ENCODE measurements at places on chromosomes 7 and 10.

DNA sequence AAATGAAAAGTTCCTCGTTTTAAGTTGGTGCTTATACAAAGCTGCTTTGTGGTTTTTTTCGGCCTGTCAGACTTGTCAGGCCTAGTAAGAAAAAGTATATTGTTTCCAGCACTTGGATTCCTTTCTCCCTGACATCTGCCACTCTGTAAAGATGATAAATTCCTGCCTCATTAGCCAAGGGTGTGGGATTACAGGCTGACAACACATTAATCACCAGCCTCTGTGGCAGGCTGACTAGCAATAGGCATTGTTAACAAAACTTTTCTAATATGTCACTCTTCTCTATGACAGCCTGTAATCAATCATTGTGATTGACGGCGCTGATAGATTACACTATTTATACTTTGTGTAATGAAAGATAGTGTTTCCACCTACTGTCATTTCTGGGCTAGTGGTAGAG is 682.5 kb downstream of the LRMDA start:
- DNase-seq = peak; percentile 11

DNA sequence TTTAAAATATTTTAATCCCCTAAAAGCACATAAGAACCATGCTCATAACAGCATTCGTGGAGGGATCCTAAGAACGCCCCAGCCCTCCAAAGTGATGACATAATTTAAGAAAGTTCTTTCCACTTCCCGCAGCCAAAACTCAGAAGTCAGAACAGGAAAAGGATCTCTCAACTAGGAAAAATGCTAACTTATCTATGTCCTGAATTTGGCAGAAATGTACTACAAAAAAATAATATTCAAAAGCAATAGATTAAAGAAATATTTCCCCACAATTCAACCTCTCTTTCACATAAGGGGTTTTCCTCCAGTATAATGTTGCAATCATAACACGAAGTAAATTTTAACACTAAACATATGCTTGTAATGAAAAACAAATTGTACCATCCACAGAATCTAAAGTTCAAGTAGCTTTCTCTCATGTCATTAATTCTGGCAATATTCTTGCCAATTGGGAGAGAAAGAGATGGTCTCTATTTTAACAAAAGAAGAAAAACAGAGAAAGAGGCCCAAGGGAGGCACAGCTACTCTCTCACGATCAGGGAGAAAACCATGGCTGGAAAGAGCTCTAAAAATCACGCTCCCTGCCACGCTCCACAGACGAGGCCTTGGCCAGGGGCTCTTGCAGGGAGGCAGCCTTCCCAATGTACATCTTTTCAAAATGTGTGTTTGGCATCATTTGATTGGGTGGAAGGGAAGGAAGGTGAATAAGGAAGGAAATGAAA is 22.9 kb downstream of the ASB13 start:
- peak; percentile 90 for DNase-seq

DNA sequence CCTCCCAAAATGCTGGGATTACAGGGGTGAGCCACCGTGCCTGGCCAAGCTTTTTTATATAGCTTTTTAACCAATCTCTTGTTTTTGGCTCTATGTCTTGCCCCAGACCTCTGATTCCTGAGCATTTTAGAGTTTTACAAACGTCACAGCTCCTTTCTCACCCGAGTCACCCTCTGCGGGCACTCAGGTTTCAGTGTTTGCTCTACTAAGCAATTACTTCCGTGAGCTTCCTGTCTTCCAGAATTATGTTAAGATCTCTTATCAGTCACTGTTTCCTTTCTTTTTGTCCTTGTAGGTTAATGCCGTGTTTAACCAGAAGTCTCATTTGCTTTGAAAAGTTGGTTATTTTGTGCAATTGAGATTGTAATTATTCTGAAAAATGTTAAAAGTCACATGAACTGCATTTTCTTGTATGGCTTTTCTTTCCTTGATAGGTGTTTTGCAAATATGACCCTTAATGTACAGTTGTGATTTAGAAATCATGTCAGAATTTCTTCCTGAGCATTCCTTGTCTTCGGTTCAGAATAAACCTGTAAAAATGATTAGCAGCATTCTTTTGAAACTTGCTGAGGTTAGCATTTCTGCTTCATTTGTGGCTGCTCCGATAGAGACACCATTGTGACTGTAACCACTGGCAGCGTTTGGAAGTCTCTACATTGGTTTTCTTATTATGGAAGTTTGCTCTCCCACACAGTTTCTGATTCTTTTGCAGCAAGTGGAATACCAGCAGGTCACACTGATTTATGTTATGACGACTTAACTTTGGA is 4.5 kb upstream of the HKDC1 start:
- DNase-seq = no peak

GRCh38 chr10:58651040-58651439 is 138.4 kb downstream of the BICC1 start:
- DNase-seq = peak; percentile 79

GRCh38 chr7:79837915-79838314 is 296.7 kb upstream of the GNAI1 start:
- no peak for DNase-seq

DNA sequence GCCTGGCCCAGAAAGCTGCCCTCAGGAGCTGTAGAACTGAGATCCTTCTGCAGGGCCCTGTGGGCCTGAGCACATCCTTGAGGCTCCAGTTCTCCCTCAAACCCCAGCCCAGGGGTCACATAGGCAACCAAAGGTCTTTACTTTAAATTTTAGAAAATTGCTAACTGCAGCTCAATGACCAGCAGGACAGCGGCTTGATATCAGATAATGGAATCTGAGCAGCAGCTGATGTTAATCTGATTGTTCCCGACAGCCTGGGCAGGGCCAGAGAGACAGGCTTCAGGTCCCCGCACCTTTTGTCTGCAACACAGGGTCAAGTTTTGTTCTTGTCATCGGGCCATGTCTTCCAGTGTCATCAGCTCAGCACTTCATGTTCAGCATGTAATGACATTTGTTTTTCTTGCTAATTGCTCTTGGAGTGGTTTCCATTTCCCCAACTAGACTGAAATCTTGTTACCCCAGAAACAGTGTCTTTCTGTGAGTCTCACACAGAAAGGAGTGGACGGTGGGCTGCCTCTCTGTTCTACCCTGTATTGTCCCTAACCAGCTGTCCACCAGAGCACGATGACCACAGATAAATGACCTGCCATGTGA is 91.0 kb downstream of the PAXIP1 start:
- DNase-seq = no peak

GRCh38 chr10:34492081-34492480 is 323.0 kb downstream of the PARD3 start:
- no peak for DNase-seq

- peak; percentile 61 for DNase-seq
Measured at GRCh38 chr7:117012696-117013095, 59.4 kb downstream of the ST7 start.

DNA sequence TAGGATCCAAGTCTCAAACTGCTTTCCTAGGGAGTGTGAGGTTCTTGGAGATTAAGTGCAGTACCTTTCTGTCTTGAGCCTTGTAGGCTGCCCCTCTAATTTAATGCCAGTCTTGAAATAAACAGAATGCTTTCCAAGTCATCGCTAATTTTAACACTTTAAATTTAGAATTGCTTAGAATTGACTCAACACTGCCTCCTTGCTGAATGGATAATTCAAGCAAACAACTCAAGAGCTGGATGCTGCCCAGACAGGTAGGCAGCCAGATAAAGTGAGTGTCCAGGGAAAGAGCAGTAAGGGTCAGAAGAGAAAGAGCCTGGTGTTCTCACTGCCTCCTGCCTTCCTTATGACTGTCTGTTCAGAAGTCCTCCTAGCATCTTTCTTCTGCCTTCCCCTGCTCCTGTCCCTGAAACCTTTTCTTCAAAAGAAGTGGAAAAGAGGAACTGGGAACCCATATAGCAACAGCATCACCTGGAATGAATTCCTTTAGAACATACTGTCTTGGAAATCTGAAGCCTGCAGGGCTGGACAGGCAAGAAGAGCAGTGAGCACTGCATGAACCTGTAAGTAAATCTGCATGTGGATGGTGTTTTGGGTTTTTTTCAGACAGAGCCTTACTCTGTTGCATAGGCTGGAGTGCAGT is 3.1 kb upstream of the GOT1 start:
- no peak for DNase-seq

DNA sequence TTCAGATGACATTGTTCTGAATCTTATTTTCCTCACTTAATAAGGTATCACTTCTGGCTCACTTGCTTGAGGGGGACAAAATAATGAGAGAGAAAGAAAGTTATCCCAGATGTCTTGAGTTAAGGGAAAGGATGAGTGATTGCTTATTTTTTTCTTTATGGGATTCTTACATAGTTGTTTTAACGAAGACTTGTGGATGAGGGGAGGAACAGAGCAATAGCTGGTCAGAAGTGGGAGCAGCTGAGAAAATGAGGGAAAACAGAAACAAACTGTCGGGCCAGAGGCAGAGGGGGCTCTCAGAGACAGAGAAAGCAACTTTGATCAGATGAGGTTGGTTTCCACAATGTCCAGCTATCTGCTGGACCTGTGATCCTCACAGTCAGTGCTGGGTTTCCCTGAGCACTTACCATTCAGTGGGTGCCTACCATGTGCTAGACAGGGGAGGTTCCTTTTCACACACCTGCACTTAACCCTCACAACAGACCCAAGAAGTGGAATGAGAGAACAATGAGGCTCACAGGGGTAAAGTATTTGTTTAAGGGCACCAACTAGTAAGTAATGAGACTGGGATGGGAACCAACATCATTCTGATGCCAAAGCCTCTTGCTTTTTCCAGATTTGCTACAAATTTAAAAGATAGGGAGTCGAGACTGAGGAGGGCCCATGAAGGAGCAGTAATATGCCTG is 64.2 kb downstream of the BICC1 start:
- peak; percentile 17 for DNase-seq

DNA sequence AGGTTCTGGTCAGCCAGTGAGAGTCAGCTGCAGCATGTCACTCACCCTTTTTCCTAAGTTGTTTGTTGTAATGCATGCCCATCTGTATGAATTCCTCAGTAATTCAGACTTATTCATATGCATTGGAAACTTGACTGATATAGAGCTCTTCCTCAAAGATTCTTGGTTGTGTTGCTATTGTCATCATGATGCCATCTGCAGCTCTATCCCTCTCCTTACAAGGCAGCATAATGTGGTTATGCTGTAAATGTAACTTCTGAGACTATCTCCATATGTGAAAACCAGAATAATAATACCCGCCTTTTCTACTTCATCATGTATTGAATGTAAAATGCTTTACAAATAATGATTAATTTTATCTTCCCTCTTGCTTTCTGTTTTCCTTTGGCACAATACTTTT is 252.6 kb upstream of the MTPN start:
- no peak for DNase-seq

GRCh38 chr7:146216396-146217041 is 99.9 kb downstream of the CNTNAP2 start:
- DNase-seq = no peak

- no peak for DNase-seq
Measured at GRCh38 chr7:21914671-21915070, 31.0 kb downstream of the CDCA7L start.

DNA sequence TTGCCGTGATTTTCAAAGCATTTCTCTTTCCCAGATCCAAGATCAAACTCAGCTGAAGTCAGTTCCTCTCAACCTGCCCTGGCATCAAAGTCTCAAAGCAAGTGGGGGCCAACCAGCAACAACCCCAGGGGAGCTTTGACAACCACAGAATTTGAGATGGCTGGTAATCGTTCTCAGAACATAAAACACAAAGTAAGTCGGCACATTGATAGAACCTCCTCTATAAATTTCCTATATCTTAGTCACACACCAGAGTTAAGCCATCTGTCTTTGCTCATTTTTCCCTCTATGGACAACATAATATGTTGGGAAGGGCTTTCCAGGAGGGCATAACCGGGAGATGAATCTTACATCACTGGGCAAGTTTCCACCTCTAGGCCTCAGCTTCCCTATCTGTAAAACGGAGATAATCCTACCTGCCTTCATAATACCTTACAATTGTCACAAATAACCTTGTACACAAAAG is 1.2 kb upstream of the DNAJC9 start:
- DNase-seq = no peak

GRCh38 chr7:81175275-81175940 is 256.6 kb upstream of the SEMA3C start:
- DNase-seq = no peak

- DNase-seq = peak; percentile 52
Measured at GRCh38 chr7:82210416-82211184, 233.0 kb downstream of the CACNA2D1 start.

GRCh38 chr10:26486304-26486703 is 48.2 kb downstream of the APBB1IP start:
- DNase-seq = peak; percentile 99

DNA sequence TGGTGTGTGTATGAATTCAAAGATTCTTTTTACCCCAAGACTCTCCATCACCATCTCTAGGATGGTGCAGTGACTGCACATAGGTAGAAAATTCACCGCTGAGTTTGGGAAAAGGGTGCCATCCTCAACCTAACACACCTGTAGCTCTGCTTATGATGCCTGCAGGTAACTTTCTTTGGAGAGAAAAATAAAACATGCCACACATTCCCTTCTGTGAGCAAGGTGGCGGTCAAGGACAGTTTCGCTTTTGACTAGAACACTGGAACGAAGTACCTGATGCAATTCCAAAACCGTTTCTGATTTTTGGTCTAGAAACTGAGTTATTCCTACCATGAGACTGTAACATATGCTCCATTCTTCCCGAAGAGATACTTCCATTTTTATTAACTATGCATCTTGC is 205.6 kb downstream of the FGFR2 start:
- no peak for DNase-seq

- DNase-seq = peak; percentile 46
Measured at GRCh38 chr10:61642150-61642571, 20.6 kb upstream of the CABCOCO1 start.

- DNase-seq = no peak
Measured at GRCh38 chr7:2986561-2986960, 57.1 kb downstream of the CARD11 start.

- no peak for DNase-seq
Measured at GRCh38 chr7:120400806-120401455, 128.0 kb downstream of the KCND2 start.

GRCh38 chr7:149707448-149707886 is 65.9 kb downstream of the ZNF467 start:
- peak; percentile 39 for DNase-seq

DNA sequence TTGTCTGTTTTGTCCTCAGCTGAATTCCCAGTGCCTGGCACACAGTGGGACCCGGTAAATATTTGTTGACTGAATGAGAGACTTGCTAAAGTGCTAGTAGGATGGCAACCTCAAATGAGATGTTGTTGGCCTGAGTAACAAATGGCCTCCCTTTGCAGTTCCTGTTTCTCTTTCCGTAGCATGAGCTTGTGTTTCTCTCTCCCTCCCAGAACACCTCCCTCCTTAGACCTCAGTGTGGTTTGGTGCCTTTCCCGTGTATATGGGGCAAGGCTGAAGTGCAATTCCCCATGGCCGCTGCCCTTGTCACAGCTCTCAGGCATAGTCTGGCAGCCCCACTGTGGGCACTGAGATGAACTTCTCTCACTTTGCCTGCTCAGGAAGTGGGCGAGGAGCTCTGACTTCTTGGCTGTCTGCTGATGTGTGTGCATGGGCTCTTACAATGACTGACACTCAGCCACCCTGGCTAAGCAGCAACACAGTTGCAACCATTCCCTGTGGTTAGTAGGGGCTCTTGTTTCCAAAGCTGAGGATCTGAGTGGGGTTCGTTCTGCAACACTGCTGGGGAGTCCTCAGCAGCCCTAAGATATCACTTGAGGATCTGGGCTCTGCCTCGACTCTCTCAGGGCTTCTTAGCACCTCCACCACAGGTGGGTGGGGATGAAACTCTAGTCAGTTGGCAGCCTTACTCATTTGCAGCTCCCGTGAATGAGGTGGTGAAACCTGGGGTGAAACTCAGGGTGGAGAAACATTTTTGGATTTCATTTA is 136.1 kb downstream of the ICA1 start:
- DNase-seq = no peak
